Frontal cortex (tissue), 4 donors: ENCODE measurements at places on chromosomes 16 and 17.
A peak's percentile ranks its signal among the peaks of the same experiment; 100 is the strongest.

GRCh38 chr16:53053967-53054669 is 673 bp upstream of the CHD9 start:
- DNase-seq: no peak

DNA sequence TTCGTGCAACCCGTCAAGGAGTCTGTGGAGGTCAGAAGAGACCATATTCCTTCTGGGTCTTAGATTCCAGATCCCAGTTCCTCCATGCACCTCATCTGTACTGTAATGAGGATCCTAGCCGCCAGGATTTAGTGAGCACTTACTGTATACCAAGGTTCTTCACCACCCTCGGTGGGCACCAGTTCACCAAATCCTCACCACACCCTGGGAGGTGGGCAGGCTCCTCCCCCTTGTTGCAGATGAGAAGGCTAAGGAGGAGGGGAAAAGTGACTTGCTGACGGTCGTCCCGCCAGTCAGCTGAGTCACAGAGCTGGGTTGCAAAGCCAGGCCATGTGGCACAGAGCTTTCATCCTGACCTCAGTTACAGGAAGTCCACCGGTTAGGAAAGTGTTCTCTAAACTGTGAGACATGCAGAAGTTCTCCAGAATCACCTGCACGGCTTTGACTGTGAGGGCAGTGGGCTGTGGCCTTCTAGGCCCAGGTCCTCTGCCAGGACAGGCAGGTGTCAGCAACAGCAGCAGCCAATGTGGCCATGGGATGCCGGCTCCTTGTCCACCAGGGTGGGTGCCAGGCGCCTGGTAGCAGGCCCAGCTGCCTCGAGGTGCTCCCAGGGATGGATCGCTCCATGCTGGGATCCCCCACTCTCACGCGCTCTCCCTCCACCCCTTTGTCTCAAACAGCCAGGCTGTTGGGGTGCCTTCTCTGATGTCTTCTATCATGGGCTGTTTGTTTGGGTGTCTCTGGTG is 240.3 kb upstream of the GSE1 start:
- no peak for DNase-seq

GRCh38 chr16:50494501-50495491 is 53.4 kb upstream of the NKD1 start:
- DNase-seq: no peak

- no peak for DNase-seq
Measured at GRCh38 chr16:46997844-46998243, 24.4 kb upstream of the DNAJA2 start.

GRCh38 chr17:45020354-45021138 is 30.9 kb downstream of the DCAKD start:
- DNase-seq: peak; percentile 54

GRCh38 chr16:89341279-89341678 is 123.8 kb downstream of the ZNF778 start:
- DNase-seq: no peak

- DNase-seq: no peak
Measured at GRCh38 chr16:10383626-10384025, 2.2 kb upstream of the ATF7IP2 start.

DNA sequence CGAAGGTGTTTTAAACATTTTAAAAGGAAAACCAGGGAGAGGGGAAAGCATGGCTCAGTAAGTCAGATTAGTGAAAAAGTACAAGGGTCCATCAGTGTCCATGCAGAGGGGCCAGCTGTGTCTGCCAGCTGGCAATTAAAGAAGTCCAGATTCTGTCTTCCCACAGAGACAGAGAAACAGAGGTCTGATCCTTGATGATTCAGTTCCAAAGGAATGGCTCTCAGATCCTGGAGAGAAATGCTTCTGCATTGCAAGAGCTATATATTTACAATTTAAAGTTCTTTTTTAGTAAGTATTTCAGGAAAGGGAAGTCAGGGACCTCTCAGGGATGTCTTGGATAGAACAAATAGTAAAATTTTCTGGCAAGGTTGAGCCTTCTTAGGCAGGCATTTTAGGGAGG is 56.2 kb downstream of the HSD17B2 start:
- no peak for DNase-seq

- DNase-seq: no peak
Measured at GRCh38 chr17:50165066-50165465, 739 bp upstream of the SGCA start.

DNA sequence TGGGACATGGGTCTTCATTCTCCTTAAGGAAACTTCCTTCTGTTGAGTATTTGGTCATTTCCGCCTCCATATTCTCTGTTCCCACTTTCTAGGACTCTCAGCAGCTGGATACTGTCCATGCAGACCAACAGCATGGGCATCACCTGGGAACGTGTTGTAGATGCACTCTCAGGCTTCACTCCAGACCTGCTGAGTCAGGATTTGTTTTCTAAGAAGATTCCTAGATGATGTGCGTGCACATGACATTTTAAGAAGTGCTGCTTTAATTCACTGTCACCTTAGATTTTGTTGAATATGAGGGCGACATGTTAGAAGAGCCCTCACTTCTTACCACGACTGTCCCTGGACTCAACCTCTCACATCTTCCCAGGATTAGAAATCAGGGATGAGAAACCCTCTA is 10.0 kb upstream of the SDK2 start:
- DNase-seq: no peak

GRCh38 chr17:49556223-49556943 is 19.3 kb upstream of the NXPH3 start:
- DNase-seq: peak; percentile 89

GRCh38 chr16:89178453-89179147 is 7.1 kb downstream of the CDH15 start:
- DNase-seq: no peak

DNA sequence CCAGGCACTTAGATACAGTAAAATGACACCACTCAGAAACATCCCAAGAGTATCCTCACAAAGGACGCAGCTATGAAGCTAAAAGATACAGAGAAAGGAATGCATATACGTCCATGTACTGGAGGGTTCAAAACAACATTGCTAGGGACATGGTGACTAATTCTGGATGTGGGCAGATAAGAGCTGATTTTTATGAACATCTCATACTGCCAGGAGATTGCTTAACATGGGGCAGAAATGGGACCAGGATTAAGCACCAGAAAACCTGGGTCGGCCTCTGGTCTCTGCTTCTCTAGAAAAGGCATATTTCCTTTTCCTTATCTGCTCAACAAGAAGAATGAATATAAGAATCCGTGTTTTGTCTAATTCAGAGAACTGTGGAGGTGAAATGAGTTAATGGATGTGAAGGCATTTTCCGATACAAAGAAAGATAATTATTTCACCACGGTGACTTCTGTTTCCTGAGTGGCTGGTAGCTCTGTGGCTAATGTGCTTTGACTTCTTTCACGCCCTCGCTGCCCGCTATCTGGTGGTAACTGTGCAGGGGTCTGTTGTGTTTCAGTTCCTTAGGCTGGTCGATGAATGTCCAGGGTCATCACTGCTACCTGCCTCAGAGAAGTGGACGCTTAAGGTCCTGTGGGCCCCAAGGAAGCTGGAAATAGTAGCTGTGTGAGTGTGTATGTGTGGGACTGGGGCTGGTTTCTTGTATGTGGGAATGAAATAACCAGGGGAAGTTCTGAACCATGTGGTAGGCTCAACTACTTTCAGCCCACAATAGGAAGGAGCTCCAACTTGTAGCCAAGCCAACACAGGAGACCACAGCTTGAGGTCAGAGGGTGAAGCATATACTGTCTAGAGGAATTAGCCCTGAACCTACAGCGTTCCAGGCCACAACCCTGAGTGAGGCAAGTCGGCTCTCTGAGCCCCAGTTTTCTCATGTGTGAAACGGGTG is 15.8 kb upstream of the CCL5 start:
- no peak for DNase-seq

DNA sequence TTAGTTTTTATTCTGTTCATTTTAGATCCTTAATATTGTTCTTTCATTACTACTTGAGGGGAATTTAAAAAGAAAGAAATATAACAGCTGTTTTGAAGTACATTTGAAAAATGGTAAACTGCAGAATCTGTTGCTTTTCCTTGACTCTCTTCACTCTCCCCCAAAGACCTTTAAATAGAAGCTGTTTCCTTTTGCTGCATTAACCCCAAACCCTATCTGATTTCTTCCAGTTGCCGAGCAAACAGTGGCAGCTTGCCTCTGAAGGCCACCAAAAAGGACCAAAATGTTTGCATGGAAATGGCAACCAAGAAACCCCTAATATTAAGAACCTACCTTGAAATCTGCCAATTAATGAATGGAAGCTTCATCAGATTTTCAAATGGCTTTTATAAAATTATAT is 37.1 kb downstream of the PRKCA start:
- DNase-seq: no peak

GRCh38 chr16:11685844-11686618 is 17.8 kb downstream of the SNN start:
- no peak for DNase-seq

DNA sequence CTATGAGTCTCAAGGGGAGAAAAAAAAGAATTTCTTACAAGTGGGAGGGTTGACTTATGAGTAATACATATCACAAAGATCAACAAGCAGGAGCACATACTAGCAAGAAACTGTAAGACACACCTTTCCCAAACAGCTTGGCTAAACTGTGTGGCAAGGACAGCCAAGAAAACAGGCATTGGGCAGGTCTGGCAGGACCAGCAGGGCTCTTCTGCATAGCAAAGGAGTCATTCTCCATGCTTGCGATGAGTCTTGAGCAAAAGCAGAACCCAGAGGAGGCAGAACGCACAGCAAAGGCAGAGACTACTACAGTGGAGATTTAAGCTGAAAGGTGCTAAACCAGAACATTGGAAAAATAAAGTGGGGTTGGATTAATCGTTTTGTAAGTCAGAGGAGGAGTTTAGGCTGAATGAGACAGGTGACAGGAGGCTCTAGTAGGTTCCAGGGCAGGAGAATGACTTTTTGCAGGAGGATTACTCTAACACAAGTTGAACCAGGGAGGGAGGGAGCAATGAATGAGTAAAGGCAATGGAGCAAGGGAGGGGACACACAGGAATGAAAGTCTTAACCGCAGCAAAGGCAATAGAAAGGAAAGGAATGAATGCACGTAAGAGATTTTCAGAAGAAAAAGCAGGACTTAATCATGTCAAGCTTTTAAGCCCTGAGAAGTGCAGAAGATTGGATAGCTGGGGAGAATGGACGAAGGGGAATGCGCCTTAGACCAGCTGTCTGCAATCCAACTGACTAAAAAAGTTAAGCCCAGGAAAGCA is 2.7 kb downstream of the N4BP1 start:
- no peak for DNase-seq

GRCh38 chr17:35947156-35947585 is 3.7 kb upstream of the LYZL6 start:
- DNase-seq: no peak

DNA sequence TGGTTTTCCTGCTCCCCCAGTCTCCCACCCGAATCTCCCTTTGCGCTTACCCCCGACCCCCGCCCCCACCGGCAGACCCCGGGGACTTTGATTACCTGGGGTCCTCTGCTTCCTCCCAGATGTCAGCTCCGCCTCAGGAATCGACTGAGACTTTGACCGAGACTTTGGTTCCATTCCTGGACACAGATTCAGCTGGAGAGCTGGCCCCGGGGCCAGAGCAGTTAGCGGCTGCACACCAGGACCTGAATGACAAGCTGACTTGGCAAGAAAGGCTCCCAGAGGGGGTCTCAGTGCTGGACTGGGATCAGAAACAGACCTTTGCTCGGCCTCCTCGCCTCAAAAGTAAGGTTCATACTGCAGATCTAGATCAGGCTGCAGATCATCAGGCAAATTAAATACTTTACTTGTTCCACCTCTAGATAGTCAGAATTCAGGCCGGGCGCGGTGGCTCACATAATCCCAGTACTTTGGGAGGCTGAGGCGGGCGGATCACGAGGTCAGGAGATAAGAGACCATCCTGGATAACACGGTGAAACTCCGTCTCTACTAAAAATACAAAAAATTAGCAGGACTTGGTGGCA is 60.3 kb upstream of the FBXO47 start:
- no peak for DNase-seq

- peak; percentile 32 for DNase-seq
Measured at GRCh38 chr16:49474741-49475140, 101.1 kb downstream of the C16orf78 start.

DNA sequence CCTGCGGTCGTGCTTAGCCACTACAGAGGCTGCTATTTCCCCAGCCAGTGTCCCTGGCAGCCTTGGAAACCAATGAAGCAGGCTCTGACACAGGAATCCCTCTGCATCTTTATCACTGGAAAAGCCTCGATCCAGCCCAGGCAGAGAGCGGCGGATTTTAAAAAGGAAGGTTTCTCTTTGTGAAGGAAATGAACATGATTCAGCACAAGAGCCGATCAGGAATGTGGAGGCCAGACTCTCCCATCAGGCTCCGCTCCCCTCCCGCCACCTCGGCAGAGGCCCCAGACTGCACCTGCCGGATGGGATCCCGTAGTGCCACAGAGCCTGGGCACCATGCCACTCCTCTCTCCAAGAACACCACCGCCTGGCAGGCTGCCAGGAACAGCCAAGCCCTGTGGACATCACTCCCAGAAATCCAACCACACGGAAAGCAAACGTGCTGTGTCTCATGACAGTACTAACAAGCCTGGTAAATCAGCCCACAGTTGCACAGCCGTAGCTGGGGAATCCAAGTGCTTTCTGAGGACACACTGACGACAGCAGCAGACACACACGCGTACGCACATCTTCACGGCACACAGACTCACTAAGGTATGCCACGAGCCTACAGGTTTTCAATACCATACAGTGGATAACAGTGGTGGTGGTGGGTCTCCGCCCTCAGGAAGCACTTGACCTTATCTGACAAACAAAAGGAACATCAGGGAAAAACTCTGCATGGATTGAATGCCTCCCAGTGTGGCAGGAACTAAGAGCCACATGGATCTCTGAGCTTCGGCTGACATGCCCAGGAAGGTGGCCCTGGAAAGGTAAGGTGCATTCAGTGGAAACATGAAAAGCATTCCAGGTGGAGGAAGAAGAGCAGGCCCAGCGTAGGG is 5.4 kb downstream of the LRRC75A start:
- DNase-seq: peak; percentile 69

DNA sequence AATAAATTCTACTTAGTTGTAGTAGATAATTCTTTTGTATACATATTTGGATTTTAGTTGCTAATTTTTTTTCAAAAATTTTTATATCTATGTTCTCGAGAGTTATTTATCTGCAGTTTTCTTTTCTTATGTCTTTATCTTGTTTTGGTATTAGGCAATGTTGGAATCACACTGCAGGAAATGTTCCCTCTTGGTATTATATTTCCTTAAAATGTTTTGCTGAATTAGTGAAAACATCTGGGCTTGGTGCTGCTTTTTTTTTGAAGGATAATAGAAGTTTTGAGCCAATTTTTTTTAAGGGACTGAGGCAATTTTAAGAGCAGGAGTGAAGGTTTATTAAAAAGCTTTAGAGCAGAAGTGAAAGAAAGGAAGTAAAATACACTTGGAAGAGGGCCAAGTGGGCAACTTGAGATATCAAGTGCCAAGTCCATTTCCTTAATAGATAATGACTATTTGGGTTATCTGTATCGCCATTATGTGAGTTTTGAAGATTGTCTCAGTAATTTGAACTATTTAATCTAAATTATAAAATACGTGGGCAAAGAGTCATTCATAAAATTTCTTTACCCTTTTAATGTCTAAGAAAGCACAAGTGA is 1390.1 kb upstream of the CDH8 start:
- no peak for DNase-seq

DNA sequence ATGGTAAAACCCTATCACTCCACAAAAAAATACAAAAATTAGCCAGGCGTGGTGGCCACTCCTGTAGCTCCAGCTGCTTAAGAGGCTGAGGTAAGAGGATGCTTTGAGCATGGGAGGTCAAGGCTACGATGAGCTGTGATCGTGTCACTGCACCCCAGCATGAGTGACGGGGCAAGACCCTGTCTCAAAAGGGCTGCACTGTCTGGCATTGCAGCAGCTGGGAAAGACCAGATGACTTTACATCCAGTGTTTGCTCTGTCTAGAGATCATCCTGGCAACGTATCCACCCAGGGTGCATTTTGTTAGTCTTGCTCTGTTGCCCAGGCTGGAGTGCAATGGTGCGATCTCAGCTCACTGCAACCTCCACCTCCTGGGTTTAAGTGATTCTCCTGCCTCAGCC is 52.0 kb downstream of the MRM3 start:
- DNase-seq: no peak
